Skin of body (tissue), 3 donors: ENCODE measurements at places on chromosomes 7 and 10. TPM values are rescaled to one million over a fixed set of nuclear protein-coding genes. Genes with fewer than 3 reads are reported as not detected.

The ANXA8 gene
- 4.6 TPM for total RNA-seq

The LEP gene
- 0.59 TPM for total RNA-seq

The SPDYE16 gene
- 0.10 TPM for total RNA-seq

The HMX2 gene
- total RNA-seq = not detected

The AIMP2 gene
- 17.9 TPM for total RNA-seq
